ENCODE measurements at places on chromosomes 3 and 15. TPM values are rescaled to one million over a fixed set of nuclear protein-coding genes. Genes with fewer than 3 reads are reported as not detected.
A peak's percentile ranks its signal among the peaks of the same experiment; 100 is the strongest.

- no peak for DNase-seq
These were observed 19.8 kb downstream of the SYNM start for GRCh38 chr15:99124641-99125040.

GRCh38 chr15:95160316-95160715 lies 929.0 kb downstream of the MCTP2 start:
- no peak for DNase-seq

DNA sequence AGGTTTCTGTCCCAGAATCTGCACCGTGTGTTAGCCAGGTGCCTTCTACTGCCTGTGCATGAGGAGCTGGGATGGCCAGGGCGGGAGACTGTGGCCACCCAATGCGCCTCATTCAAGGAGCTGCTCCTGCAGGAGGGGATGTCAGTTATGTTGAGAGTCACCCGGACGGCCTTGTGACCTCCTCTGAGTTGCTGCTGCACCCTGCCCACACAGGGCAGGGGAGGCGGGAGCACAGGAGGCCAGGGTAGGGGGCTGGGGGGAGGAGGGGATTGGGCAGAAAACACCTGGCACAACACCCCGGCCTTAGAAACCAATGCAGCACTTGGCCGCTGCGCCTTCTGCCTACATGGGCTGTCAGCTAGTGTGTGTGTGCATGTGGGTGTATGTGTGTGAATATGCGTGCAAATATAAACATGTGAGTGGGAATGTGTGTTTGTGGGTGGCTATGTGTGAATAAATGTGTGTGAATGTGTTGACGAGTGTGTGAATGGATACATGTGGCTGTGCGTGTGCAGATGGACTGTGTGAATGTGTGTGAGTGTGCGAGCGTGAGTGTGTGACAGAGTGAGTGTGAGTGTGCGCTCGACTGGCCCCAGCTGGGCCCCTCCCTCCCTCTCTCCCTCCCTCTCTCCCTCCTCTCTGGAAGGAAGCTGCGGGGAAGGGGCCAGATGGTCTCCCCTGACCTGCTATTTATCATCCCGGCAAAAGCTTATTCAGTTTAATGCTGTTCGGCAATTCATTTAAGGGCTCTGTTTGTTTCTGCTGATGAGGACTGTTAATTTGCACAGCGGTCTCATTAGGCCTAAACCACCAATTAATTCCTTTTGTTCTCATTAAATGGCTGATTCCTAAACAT lies 106.9 kb downstream of the TLE3 start:
- no peak for DNase-seq

DNA sequence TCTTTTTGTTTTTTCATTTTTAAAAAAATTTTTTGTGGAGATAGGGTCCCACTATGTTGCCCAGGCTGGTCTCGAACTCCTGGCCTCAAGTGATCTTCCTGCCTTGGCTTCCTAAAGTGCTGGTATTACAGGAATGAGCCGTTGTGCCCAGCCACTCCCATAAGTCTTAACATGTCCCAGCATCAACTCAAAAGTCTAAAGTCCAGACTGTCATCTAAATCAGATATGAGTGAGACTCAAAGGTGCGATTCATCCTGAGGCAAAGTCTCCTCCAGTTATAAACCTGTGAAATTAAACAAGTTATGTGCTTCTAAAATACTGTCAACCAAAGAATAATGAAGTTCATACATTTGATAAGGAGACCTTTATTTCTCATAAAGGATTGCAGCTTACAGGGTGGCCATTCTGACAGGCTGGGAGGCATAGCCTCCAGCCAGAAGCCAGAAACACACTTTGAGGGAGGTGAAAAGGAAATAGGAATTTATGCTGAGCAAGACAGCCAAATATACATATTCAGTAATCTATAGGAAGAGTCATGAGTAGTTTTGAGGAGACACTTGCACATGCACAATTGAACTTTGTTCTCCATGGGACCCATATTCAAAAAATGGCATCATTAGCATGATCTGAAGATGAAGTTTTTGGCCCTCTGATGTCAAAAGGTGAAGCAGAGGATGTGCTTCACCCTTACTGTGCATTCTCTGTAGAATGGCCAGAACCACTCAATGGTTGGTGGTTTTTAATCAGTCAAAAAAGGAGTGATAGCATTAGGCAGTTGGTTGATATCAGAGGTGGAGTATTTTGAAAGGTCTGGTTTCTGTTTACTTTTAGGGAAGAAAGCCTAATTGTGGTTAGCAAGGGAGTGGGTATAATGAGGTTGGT lies 11.0 kb upstream of the ZNF662 start:
- peak; percentile 63 for DNase-seq

DNA sequence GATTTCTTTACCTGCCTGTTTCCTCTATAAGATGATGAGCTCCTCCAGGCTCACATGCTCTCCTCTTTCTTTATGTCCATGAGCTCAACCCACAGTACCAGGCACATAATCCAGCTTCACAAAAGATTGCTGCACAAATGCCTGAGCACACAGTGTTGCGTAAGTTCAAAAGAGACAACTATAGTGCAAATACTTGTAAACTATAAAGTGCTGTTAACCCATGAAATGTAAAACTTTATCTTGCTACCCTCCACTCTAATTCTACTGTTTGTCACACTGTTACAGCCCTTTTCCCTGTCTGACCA lies 101.0 kb upstream of the LPP start:
- DNase-seq = no peak

GRCh38 chr3:123576122-123576521 lies 8.7 kb downstream of the HACD2 start:
- DNase-seq = no peak

GRCh38 chr3:192467230-192468140 lies 259.9 kb downstream of the FGF12 start:
- peak; percentile 56 for DNase-seq

DNA sequence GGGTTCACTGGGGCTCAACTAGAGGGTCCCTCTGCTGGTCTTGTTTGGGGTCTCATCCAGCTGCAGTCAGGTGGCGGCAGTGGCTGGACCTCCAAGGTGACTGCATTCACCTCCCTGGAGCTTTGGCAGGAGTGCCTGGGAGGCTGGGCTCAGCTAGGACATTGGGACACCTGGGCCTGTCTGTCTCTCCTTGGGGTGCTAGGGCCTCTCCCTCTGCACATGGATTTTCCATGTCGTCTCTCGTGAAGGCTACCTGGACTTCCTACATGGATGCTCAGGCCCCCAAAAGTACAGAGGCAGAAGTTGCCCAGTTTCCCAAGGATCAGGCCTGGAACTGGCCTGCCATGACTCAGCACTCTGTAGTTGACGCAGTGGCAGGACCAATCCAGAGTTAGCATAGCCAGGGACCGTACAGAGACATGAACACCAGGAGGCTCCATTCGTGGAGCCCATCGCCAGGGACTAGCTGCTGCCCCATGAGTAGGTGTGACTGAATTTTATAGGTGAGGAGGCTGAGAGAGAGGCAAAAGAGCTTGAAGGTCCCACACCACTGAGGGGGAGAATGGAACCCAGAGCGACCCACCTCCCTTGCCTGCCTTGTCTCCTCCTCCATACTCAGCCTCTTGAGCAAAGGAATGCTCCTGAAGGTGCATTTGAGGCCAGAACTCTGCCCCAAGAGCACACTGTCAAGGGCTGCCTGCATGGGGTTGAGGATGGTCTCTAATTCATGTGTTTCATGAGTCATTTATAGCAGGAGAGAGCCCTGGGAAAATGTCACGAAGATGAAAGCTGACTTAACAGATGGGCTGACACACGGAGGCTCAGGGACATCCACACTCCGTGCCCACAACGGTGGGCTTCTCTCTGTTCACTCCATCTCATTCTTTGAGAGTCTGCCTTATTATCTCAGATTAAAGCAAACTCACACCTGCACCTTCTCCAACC lies 13.0 kb upstream of the ALDH1A3 start:
- DNase-seq = no peak

Gene GOLGA8R
- 5.4 TPM for polyA plus RNA-seq

Gene RPS27L
- polyA plus RNA-seq = 505 TPM

Gene PPARG
- 40.3 TPM for polyA plus RNA-seq

Gene SELENOK
- polyA plus RNA-seq = 79.4 TPM

Measured in small intestine (tissue), 16 donors.